ENCODE measurements at places on chromosomes 2 and 18.

DNA sequence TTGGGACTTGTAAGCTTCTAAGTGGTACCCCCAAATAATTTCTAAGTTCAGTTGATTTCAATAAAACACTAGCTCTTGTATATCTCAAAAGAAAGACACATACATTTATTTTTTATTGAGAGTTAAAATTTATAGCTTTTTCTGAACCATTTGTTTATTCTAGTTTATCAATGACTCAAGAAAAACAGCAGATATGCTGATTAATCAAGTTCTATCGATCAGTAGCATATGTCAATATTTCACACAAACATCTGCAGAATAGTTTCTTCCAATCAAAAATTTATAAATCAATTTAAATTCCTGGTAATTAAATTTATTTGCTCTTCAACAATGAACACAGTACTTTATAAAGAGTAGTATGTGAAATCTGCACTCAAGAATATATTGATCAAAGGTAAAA is 5.3 kb downstream of the FIGN start:
- DNase-seq = no peak

DNA sequence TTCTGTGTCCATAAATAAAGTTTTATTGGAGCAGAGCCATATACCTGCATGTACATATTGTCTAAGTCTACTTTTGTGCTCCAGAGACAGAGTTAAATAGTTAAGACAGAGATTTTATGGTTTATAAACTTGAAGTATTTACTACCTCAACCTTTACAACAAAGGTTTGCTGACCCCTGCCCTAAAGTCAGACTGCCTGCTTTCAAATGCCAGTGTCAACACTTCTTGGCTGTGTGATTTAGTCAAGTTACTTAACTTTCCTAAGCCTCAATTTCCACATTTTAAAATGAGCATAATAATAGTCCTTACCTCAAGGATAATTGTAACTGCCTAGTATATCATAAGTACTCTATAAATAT is 44.4 kb upstream of the ITPRID2 start:
- DNase-seq = no peak

DNA sequence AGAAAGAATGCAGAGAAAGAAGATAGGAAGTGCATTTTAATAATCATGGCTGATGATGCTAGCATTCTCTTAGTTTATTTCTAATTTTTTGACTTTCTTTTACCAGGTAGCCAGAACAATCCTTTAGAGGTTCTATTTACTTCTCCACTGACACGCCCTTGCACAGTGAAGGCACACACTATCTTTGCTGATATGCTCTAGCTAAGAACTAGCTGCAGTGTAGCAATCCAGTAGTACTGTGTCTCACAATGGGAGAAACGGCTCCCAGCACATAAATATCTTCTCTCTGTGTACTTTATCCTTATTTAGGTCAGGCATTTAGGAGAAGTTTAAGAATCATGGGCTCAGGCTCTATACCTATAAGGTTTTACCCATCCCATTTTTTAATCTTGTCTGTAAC is 1005.4 kb downstream of the LRP1B start:
- no peak for DNase-seq

- DNase-seq = no peak
Measured at GRCh38 chr2:229372207-229372606, 101.1 kb upstream of the PID1 start.

GRCh38 chr18:50853863-50854271 is 25.1 kb upstream of the ME2 start:
- DNase-seq = no peak

GRCh38 chr2:219486380-219486959 is 12.2 kb upstream of the GMPPA start:
- DNase-seq = no peak

DNA sequence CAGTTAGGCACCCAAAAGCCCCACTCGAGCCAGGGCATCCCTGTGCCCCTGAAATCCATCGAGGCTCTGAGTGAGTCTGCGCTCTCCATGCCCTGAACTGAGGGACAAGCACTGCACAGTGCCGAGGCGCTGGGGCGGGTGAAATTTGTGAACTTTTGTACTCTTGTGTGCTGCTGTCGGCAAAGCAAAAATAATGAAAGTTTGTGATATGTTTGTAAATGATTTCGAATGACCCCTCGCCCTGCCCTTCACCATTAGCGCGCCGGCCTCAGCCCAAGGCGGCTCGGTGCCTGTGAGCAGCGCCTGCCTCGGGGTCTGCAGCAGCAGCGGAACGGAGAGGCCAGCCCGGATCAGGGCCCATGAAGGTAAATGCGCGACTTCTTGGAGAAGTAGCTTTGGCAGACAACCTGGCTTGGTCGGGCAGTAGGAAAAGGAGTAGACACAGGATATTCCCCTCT is 1.8 kb upstream of the HOXD4 start:
- no peak for DNase-seq

GRCh38 chr2:152456262-152456661 is 121.3 kb downstream of the FMNL2 start:
- DNase-seq = no peak

GRCh38 chr2:63842149-63843061 is 709 bp downstream of the UGP2 start:
- DNase-seq = no peak

DNA sequence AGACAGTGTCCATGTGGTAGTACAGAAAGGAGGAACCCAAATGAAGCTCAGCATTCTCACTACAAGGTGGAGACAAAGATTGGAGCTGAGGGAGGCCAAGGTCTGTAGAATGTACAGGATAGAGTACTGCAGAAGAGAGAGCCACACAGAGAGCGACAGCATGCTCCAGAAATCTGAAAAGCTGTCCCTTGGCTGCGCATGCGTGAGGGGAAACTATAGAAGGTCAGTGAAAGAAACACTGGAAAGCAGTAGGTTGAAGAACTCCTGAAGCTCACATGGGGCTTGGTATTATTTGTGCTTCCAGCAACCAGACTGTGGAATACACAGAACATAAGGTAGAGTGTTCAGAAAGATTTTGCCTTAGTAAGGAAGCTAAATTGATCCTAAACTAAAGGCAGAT is 142.5 kb downstream of the TXNL1 start:
- DNase-seq = no peak

DNA sequence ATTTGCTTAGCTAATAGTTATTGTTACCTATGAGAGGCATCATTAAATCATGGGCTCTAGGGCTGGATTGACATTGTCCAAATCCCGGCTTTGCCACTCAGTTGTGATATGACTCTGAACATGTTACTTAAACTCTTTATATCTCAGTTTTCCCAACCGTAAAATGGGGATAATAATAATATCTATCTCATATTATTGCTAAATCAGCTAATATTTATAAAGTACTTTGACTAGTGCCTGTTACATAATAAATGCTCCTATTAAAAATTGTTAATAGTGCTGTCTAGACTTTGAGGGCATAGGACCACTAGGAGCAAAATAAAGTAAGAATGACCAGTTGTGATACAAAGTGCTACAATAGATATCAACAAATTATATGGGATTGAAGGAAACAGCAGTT is 376.3 kb upstream of the FIGN start:
- no peak for DNase-seq

DNA sequence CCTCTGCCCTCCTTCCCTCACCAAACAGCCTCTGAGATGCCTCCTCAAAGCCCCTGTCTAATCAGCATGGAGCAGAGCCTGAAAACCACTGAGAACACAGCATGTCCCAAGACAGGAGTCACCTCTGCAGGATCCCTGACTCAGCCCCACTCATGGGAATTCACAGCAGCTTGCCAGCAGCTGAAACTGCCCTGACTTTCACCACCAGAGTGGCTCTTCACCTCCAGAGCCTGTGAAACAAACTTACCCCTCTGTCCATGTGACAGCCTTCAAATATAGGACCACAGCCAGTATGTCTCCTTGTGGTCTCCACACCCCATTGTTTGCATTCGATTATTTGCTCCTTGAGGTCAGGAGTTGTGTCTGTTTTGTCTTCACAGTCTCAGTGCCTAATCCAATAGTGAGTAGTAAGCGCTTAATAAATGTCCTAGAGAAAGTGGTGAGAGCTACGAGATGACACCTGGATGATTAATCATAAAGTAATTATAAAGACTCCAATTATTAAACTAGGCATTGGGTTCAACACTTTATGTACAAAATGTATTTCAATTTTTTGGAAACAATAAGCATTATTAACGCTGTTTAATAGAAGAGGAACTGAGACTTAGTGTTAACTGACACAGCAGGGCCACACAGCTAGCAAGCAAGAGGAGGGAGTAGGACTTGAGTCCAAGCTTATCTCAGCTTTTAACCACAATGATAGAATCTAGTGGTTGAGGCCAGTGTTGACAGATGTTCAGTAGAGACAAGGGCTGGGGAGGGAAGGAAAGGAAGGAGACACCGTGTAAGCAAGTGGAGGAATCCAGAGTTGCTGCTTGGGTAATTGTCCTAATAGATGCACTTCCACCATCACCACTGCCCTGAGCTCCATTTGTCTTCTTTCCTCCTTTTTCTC is 358.7 kb upstream of the TNP1 start:
- no peak for DNase-seq

DNA sequence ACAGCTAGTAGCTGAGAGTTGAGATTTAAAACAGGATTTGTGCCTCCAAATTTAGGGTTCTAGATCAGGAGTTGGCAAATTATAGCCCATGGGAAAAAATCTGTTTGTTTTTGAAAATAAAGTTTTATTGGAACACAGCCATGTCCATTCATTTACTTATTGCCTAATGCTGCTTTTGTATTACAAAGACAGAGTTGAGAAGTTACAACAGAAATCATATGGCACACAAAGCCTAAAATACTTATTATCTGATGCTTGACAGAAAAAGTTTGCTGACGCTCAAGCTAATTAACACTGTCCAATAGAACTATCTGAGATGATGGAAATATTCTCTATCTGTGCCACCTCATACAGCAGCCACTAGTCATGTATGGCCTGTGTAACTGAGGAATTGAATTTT is 229.1 kb upstream of the RASGRP3 start:
- no peak for DNase-seq

DNA sequence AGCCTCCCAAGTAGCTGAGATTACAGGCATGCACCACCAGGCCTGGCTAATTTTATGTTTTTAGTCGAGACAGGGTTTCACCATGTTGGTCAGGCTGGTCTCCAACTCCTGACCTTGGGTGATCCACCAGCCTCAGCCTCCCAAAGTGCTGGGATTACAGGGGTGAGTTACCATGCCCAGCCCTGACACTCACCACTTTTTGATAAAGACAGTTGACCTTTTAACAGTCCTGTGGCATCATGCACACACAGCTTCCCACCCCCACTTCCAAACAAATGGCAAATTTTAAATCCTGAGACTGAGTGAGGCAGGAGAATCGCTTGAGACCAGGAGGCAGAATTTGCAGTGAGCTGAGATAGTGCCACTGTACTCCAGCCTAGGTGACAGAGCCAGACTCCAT is 6.2 kb upstream of the DNAJB2 start:
- no peak for DNase-seq

GRCh38 chr2:230161184-230161583 is 58.6 kb downstream of the SP110 start:
- DNase-seq = no peak

DNA sequence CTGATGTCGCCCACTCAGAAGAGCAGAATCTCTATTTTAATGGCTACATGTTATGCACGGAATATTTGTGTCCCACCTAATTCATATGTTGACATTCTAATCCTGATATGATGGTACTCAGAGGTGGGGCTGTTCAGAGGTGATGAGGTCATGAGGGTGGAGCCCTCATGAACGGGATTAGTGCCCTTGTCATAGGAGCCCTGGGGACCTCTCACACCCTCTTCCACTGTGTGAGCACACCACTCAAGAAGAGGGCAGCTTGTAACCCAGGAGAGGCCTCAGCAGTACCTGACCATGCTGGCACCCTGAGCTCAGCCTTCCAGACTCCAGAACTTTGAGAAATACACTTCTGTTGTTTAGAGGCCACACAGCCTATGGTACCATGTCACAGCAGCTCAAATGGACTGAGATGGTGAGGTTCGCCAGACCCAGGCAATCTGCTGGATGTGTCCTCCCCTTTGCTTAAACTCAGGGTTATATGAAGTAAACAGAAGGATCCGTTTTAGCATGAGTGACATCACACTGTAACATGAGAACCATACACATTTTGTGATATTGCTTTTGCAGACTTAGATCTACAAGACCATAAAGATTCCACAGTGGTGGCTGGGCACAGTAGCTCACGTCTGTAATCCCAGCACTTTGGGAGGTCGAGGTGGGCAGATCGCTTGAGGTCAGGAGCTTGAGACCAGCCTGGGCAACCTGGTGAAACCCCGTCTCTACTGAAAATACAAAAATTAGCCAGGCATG is 48.7 kb downstream of the ATOH8 start:
- DNase-seq = no peak

GRCh38 chr18:7601936-7602335 is 34.8 kb downstream of the PTPRM start:
- no peak for DNase-seq

DNA sequence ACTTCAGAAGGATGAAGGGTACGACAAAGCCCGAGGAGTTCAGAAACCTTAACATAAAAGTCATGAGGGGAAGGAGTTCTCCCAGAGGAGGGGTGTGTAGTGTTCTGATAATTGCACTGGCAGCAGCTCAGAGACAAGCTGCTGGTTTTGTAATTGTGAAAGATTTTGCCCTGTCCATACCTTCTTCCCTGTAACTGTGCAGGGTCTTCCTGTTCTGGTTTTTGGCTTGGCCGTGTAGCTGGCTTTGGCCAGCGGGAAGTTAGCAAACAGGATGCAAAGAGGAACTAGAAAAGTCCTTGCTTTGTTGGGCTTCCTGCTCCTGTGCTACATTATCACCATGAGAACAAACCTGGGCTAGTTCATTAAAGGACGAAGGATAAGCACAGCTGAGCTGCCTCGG is 160.8 kb downstream of the LPIN1 start:
- DNase-seq = no peak
